ENCODE measurements at places on chromosomes 4 and X.

DNA sequence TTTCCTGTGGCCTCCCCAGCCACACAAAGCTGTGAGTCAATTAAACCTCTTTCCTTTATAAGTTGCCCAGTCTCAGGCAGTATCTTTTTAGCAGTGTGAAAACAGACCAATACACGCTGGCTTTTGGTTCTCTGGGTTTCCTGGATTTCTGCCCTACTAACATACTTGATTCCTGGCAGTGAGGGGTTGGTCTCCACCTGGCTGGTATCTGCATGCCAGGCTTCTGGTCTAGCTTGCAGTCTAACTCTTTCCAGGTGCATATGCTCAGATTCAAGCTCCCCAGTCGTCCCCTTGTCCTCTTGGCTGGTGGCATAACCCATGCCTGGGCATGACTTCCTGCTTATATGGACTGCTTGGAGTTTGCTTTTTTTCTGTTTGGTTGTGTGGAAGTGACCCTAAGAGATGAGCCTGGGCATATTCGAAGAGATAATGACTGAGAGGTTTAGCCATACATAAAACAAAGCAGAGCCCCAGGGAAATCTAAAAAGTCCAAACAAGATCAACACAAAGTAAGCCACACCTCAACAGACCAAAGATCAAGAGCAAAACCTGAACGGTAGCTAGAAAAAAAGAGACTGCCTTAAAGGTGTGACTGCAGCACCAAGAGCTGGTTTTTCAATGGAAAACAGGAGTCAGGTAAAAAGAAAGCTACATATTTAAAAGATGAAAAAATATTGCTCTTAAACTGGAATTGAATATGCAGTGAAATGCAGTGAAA lies 102.1 kb upstream of the STS start:
- DNase-seq: no peak

DNA sequence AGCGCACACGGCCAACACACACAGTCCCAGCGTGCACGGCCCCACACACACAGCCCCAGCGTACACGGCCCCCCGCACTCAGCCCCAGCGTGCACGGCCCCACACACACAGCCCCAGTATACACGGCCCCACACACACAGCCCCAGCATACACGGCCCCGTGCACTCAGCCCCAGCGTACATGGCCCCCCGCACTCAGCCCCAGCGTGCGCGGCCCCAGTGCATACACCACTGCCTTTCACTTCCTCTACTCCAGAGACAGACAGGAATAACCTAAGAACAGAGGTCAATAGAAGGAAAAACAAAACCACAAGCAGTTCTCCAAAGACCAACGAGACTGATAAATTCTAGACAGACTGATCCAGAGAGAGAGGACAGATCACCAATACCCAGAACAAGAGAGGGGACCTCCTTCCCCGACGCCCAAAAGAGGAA lies 17.1 kb downstream of the GAK start:
- DNase-seq: no peak

DNA sequence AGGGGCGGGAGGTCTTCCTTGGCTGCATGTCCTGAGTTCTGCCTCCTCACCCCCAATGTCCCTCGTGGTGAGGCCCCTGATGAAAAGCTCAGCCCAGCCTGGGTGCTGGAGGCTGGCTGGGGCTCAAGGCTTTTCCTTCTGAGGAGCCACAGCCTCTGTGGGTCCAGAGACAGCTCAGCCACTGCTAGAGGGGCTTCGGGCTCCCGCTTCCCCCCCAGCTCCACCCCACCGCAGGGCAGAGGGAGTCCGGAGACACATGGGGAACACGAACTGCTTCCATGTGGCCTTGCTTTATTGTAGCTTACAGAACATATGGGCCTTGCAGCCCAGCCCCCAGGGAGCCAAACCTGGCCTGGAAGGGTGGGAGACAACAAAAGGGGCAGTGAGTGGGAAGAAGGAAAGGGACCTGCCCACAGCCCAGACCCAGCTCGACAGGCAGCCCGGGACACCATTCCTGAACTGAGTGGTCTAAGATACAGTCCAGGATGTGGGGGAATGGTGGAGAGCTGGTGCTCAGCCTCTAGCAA lies 89.9 kb upstream of the NKX1-1 start:
- DNase-seq: no peak

GRCh38 chr4:80014531-80014930 lies 58.5 kb downstream of the ANTXR2 start:
- DNase-seq: no peak

DNA sequence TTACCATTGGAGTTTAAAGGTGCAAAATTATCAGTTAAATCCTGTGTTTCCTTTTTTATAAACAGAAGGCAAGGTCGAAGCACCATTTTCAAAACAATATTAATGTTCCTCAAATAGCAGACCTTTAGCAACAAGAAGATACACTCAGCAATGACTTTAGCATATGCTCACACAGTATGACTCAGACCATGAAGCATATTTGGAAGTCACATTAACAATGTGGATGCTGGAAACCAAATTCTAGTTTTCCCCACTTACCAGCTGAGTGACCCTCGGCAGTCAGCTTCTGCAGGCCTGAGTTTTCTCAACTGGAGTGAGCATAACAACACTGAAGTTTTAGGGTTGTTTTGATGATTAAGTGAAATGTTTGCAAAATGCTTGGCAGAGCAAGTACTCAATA lies 130.5 kb downstream of the ANK2 start:
- DNase-seq: no peak

DNA sequence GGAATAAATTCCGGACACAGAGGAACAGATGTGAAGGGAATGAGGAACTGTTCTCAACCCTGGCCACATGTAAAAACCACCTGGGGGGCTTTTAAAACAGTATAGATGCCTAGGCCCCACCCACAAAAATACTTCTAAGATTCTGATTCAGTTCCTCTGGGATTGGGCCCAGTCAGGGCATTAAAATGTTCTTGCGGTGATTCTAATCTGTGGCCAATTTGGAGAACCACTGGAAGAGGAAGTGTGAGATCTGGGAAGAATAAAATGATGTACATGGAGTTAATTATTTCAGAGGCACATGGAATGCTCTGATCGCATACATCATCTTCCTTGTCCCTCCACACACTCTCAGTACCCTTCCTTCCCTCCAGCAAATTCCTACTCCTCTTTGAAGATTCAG lies 192.2 kb downstream of the APBB2 start:
- no peak for DNase-seq
